ENCODE measurements at places on chromosomes 3 and 15.

DNA sequence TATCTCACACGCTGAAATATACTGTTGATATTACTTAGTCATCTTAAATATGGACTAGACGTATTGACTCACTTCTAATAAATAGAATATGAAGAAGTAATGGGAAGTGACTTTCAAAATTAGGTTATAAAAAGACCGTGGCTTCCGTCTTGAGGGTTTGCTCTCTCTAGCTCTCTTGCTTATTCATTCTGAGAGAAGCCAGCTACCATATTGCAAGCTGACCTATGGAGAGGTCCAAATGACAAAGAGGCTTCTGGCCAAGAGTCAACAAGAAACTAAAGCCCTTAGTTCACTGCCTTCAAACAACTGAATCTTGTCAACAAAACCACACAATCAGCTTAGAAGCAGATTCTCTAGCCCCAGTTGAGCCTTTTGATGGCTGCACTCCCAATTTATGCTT is 46.1 kb downstream of the SLC9C1 start:
- DNase-seq = no peak

DNA sequence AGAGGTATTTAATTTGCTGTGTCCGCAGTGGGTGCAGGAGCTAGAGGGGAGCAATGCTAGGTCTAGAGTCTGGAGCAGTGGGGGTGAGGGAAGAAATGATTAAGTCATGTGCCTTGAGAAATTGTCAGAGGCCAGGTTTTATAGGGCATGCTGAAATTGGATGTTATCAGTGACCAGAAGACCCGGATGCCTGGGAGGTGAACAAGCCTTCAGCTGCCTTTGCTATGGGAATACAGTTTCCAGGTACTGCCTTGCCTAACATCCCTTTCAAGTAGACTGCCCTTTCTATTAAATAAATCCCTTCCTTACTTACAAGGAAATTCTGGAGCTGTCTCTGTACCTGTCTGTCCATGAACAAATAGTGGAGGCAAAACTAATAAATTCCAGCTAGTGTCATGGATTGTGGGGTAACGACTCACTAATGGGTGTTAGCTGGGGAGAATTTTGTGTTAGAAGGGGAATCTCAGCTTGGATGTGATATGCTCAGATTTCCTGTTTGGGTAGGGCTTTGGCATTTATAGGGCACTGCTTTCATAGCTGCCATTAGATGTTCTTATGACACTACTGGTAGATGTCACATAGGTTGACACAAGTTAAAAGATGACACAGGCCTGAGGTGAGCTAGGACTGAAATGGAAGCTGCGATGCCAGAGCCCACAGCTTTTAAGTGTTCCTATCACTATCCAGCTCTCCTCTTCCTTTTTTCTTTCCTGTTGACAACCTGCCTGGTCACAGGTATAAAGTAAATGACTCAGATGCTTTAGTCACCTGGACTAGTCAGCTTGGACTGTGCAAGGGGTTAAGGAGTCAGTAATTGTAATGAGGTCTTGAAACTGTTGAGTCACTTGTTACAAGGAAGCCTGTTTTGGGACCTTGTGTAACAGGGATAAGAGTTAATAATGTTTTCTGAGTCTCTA is 21.3 kb downstream of the CHD2 start:
- no peak for DNase-seq

- DNase-seq = no peak
Observed at GRCh38 chr3:70250492-70250891, 61.9 kb downstream of the MDFIC2 start.

DNA sequence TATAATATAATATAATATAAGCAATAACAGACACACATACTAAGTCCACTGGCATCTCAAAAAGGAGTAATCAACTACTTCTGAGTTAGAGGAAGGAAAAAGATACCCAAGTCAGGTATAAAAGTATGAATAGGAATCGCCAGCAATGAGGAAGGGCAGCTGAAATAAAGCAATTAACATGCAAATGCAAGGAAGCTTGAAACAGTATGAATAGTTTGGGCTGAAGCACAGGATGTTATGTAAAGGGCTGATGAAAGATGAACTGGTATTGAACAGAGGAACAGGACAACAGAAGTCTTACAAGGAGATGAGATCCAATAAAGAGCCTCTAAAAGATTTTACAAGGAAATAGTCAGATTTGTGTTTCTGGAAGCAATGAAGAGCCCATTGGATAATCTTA is 7.1 kb downstream of the COPS2 start:
- DNase-seq = no peak

- no peak for DNase-seq
Observed at GRCh38 chr3:122772827-122773226, 20.8 kb downstream of the HSPBAP1 start.

DNA sequence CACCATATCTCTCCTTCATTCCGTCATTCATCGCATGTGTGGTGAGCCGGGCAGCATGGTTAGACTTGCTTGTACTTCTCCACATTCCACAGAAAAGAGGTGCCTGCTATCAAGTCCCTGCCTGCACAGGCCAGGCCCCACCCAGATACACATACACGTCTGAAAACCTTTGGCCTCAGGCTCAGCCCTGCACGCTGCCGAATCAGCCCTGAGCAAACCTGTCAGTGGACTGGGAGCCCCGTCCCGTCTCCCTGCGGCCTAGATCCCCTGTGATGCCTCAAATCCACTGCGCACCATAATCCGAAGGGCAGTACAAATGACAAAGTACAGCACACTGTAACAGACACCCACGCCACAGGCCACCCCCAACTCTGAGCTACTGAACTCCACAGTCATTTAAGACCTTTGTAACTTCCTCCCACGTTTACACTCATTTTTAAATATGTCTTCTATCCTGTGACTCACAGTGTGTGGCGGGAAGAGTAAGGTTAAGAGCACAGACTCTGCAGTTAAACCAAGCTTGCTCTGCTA is 67.1 kb downstream of the MB21D2 start:
- no peak for DNase-seq

DNA sequence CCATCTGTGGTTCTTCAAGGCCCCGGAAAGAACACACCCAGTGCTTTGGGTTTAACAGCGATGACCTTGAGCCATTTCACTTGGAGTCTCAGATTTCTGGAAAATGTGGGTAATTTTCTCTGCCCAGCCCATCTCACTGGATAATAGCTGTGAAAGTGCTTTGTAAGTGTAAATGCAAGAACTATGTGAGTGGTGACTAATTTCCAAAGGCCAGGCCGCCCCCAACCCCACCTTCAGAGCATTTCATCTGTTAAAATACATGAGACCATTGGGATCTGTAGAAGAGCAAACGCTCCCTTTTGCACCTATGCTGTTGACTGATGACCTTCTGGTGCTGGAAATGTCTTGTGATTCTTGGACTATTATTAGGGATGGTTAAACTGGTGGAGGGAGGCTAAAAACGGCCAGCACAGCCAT is 196.8 kb upstream of the LPP start:
- DNase-seq = no peak

DNA sequence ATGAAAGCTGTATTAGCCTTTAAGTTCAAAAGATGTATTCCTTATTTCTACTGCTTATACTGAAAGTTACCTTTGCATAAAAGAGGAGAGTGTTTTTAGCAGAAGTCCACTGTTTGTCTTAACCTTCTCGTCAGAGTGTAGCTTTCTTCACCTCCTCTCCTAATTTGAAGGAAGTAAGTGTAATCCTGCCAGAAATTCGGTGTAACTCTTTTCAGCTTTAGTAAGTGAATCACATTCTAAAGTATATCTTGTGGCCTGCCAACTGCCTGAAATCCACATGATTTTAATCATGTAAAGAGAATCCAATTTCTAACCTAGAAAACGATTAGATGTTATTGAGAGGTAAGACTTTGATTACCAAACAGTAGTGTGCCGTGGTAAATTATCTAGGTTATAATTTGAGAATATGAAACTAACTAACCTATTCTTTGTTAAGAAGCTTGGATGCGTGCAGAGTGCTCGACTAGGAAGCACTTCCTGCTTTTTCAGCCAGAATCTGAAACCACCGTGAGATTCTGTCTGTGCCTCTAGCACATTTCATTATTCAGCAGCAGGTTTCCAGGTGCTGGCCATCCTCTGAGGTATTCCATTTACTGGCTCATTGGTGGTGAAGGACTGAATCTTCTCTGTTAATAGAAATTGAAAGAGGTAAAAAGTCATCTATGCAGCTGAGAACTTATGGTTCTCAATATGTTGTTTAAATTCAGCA is 7.5 kb downstream of the GYG1 start:
- DNase-seq = no peak
